ENCODE measurements at places on chromosomes 1 and 21. TPM values are rescaled to one million over a fixed set of nuclear protein-coding genes. Genes with fewer than 3 reads are reported as not detected.
A peak's percentile ranks its signal among the peaks of the same experiment; 100 is the strongest.

GRCh38 chr1:183687546-183688304 lies 34.6 kb upstream of the APOBEC4 start:
- no peak for DNase-seq

GRCh38 chr1:214967865-214968575 lies 114.5 kb upstream of the KCNK2 start:
- peak; percentile 27 for DNase-seq

The STUM gene
- total RNA-seq = 7.6 TPM

GRCh38 chr1:8109216-8109615 lies 83.1 kb upstream of the ERRFI1 start:
- no peak for DNase-seq

The UMODL1 gene
- not detected for total RNA-seq

DNA sequence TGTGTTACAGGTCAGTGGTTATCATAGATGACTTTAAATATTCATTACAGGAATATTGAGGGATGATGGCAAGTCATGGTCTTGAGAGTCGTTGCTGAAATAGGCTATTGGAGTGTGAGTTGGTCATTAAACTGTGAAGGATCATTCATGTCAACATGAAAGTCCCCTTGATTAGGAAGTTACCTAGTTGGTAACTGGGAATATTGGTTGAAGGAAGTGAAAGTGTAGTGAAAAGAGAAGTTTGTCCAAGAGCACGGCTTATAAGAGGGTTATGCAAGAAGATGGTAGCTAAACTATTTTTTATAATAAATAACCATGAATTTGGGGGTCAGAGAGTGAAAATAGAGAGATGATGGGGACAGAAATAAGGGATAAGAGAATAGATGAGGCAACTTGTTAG lies 16.9 kb downstream of the CRB1 start:
- DNase-seq = no peak

DNA sequence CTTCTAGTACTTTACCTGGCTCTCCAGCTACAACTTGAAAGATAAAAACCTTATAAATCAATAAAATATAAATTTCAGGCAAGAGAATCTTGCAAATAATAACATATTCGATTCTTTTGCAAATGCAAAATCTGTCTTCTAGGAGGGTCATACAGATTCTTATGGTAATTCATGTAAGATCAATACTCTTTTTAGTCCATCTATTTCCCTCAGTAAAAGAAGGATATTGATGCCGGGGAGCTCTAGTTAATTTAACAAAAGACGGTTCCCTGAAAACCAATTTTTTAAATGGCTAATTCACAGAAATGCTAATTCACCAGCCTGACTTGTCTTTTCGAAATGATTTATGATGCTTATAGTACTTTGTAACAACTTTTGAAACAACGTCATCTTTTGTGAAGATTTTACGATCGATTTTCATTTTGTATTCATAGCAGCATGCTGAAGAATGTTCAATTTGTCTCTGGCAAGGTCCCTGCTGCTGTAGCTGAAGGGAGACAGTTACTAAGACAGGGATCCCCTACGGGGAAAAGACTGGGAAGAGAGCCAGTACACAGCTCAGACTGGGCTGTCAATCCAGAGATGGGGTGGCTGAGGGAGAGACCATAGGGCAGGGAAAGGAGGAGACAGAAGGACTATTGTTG lies 90.6 kb upstream of the SPAG17 start:
- no peak for DNase-seq

The SPRR4 gene
- not detected for total RNA-seq

DNA sequence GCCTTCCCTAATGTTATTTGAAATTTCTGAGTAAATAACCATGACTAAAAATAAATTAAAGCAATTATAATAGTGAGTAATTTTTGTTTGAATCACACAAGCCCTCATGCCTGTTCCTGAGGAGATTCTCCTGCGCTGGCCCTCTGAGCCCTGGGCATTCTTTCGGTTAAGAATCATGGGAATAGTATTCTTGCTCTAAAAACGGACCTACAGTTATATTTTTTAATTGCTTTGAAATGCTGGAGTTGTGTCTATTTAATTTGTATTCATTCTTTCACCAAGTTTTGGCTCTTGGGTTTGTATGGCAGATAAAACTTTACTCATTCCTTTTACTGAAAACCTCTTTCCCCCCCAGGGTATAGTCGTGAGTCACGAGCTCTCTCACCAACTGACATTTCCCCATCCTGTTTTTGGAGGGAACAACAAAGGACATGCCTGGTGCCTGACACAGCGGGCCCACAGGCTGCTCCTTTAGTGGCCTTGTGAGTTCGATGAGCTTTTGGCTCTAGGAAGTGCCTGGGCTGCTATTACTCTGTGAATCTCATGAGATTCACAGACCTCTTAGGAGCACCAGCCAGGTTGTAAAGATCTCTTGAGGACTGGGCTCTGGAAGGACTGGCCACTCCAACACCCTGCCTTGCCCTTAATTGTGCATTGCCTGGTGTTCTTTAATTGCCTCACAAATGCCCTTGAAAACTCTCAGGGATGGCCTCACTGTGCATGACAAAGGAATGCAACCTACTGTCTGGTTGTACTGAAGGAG lies 58.6 kb downstream of the DDR2 start:
- DNase-seq = peak; percentile 9

The HTR6 gene
- not detected for total RNA-seq

The TAS1R3 gene
- 1.1 TPM for total RNA-seq

The PDE4B gene
- 3.0 TPM for total RNA-seq

GRCh38 chr1:51214615-51215131 lies 21.4 kb upstream of the RNF11 start:
- no peak for DNase-seq

GRCh38 chr1:184223216-184223615 lies 163.6 kb upstream of the C1orf21 start:
- DNase-seq = no peak

The GJB3 gene
- not detected for total RNA-seq

DNA sequence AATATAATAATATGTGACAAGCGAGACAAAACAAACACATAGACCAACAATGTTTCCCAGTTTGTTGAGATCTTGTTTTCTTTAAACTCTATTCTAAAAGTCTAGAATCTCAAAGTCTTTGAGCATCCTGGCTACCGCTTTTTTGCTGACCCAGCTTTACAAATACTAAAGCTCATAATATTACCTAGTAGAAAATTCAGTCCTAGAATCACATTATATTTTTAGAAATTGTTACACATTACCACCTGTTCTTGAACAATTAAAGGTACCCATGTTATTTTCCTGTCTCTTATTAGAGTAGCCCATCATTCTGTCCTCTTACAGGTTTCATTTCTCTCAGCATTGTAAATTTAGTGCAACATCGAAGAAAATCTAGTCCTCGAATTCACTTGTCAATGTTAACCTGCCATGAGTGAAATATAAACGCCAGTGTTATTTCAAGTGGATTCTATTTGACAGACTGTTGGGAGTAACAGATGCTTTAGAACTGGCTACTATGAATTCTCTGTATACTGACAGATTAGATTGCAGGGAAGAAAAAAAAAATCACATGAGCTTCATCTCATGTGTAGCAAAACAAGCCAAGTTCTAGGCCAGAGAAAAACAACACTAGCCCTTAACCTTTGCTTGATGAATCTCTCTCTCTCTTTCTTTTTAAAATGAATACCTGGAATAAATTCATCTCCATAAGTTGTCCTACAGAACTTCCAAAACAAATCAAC lies 851.2 kb upstream of the ADAMTS5 start:
- DNase-seq = peak; percentile 17

The OR6K3 gene
- total RNA-seq = not detected

The IL19 gene
- total RNA-seq = not detected

The PAPPA2 gene
- 2.0 TPM for total RNA-seq

The OR14K1 gene
- not detected for total RNA-seq

- DNase-seq = no peak
These were observed 187.9 kb downstream of the VAV3 start for GRCh38 chr1:107776900-107777663.

DNA sequence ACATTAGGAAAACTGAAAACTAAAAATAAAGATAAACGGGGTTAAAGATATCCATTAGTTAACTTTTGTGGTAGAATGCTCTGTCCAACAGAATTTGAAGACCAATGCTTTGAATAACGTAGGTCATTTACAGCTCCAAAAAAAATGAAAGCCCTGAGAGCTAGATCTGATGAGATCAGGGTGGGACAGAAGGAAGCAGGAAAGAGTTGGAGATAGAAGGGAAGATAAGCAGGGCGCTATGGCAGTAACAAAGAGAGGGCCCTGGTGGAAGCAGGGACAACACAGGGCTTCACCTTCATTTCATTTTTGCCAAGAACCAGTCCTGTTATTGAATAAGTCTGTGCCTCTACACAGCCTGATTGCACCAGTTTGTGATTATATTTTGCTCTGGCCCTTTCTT lies 51.0 kb upstream of the RGS8 start:
- no peak for DNase-seq

DNA sequence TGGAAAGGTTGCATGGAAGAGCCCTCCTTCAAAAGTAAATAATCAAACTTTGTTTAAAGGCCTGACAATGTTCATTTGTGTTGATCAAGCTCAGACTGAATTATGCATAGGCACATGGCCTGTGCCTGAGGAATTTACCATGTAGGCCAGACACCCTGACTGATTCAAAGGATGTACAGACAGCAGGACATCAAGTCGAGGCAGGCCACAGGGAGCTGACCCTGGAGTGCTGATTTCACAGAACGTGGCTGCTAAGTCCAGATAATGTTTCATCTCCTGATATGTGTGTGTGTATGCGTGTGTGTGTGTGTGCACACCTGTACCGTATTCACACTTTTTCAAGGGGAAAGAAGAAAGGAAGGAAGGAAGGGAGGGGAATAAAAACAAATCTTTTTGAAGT lies 34.1 kb downstream of the NAV1 start:
- DNase-seq = no peak

The PUSL1 gene
- total RNA-seq = 25.0 TPM

- no peak for DNase-seq
These were observed 5.8 kb downstream of the CAPN8 start for GRCh38 chr1:223659711-223660110.

DNA sequence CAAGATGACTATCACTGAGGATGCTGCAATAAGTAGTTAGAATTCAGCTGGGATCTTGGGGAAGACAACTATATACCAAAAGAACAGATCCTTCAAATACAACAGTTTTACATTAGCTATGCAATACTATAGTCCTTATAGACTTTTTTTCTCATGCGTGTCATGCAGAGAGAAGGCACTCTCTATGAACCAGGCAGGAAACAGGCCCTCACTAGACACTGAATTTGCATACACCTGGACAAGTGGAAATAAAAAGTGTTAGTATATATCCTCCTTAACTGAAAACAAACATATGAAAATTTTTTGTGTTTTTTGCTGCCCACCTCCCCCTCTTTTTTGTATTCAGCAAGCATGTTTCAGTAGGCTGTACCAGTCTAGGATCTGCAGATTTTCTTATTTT lies 29.9 kb downstream of the TMCO1 start:
- DNase-seq = no peak

- DNase-seq = no peak
These were observed 152.4 kb downstream of the KCTD3 start for GRCh38 chr1:215719552-215719951.

The LCE1D gene
- not detected for total RNA-seq

DNA sequence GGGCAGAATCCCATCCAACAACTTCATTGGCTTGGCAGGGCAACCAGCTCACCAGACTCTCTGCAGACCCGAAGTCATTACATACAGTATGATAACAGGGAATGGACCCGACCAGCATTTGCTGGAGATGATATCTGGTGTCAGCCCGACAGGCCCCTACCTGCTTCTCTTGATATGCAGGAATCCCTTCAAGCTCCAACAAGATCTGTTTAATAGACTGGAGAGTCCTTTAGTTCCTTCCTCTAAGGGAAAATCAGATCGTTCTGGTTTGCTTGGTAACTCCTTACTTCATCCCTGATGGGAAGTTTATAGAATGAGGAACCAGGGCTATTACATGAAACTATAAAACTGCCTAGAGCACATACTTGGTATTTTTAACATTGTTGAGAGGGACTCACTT lies 61.2 kb downstream of the EDARADD start:
- DNase-seq = no peak

GRCh38 chr1:41440321-41441085 lies 44.0 kb downstream of the EDN2 start:
- no peak for DNase-seq

GRCh38 chr1:226891846-226892523 lies 21.6 kb downstream of the PSEN2 start:
- no peak for DNase-seq

DNA sequence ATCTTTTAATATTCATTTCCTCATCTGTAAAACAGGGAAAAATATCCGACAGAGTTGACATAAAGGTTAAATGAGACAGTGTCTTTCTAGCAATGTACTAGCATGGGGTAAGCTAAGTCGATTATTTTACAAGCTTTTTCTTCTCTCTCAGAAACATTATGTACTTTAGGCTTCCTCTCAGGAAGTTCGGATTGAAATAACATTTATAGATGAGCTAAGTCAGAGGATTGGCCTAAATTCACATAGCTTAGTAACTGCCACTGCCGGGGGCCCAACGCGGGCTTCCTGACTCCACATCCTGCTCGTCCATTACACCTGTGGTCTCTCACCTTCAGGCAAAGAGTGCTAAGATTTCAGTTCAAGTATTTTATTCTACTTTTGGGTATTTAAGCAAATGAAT lies 462.3 kb upstream of the NFIA start:
- no peak for DNase-seq

DNA sequence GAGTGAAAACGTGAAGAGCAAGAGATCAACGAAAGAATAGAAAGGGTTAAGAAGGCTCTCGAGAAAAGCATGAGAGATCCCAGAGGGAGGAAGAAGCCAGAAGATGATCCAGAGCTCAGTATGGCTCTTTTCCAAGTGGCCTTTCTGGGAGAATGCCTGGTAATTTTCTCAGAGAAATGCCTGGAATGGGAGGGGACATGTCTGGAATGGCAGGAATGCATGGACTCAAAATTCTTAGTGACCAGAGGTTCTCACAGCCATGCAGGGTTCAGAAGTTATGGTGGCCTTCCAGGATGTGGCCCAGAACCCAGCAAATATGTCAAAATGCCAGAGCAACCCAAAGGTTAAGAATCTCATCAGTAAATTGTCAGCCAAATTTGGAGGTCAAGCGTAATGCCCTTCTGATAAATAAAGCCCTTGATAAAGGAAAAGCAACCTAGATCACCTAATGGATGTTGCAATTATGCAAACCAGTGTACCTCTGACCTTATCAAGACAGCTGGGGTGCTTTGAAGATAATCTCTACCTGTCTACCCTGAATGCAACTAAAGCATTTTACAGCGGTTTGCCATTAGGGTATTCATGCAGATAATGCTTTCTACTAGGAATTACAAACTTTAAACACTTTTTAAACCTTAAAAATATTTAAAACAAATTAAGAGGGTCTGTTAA lies 53.1 kb downstream of the NBPF6 start:
- peak; percentile 41 for DNase-seq

The STMN1 gene
- total RNA-seq = 572 TPM

DNA sequence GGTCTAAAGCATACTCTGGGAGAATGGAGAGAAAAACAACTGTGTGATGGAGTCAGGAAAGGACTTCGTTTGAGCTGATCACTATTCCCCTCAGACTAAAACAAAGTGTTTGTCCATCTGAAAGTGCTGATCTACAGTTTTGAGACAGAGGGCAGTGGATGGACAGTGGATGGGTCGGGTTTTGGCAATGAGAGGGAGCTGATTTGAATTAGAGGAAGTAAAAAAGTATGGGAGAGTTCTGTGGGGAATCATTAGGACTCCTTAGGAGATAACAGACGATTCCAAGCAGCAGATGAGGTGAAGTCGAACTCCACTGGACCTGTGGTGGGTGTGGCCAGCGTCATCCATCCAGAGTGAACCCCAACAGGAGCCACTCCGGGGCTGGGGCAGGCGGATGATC lies 62.3 kb downstream of the PTGS2 start:
- peak; percentile 18 for DNase-seq

- no peak for DNase-seq
These were observed 14.5 kb upstream of the VPS13D start for GRCh38 chr1:12215118-12215961.

- no peak for DNase-seq
These were observed 19.2 kb upstream of the TRAF3IP3 start for GRCh38 chr1:209736490-209737117.

Measured in cardiac muscle cell (in vitro differentiated cells and primary cell).